Karpas-422 (cell line): ENCODE measurements at places on chromosomes 16 and 17. TPM values are rescaled to one million over a fixed set of nuclear protein-coding genes. Genes with fewer than 3 reads are reported as not detected.
A peak's percentile ranks its signal among the peaks of the same experiment; 100 is the strongest.

The CACNG1 gene
- not detected in 2 replicates for total RNA-seq

The SLC5A10 gene
- not detected in 2 replicates for total RNA-seq

DNA sequence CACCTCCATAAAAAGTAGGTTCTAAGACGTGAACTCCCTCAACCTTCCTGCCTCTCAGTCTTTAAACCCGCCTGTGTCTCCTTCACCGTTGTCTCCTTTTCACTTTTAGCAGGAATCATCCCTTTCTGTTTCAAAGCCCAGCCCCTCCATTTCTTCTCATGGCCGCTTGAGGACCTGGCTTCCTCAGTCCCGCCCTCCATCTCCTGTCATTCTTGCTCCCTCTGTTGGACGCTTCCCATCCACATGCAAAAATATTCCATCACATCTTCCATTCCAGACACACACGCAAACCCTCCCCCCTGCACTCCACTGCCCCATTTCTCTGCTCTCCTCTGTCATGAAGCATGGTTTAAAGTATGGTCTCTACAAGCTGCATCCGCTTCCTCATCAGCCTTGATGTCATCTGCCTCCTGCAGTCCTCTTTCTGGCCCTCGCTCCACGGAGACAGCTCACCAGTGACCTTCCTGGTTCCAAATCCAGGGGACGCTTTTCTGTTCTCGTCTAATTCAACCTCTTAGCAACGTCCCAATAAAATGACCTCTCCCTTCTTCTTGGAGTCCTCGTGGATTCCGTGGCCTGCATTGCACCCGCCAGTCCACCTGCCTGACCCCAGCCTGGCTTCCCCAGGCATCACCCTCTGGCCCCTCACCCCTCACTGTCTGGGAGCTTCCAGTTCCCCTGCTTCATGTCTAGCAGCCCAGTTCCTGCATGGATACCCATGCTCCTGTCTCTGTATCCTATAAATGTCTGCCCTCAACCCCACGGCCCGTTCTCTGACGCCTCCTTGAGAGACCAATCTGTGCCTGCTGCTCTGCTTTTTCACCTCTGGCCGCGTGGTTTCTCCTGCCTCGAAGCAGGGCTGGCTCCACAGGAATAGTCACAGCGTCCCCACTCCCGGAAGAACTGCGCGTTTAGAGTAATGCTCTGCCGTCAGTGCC, 26.2 kb downstream of the ANKRD40 start:
- H3K4me3 ChIP-seq, result no peak overlapping the region
- H3K4me1 ChIP-seq, result no peaks in the 10 kb centered on the region
- no peak for DNase-seq
- no peak overlapping the region for H3K27ac ChIP-seq

- no peak overlapping the region for H3K4me3 ChIP-seq
- DNase-seq, result no peak
- no peaks in the 10 kb centered on the region for H3K27me3 ChIP-seq
- H3K27ac ChIP-seq, result no peak overlapping the region
Measured at GRCh38 chr17:77391668-77392375, 251.1 kb downstream of the SEC14L1 start.

GRCh38 chr16:84544031-84544773, 39.7 kb upstream of the MEAK7 start:
- no peak overlapping the region for H3K4me3 ChIP-seq
- H3K4me1 ChIP-seq, result peaks cover 5% of the 10 kb centered on the region
- H3K36me3 ChIP-seq, result no peaks in the 10 kb centered on the region
- no peaks in the 10 kb centered on the region for H3K27me3 ChIP-seq

- DNase-seq, result peak; percentile 91
- peaks cover 2% of the 10 kb centered on the region for H3K36me3 ChIP-seq
- H3K4me3 ChIP-seq, result peak within 1 kb of the TSS; percentile 86
- H3K27me3 ChIP-seq, result no peaks in the 10 kb centered on the region
- H3K27ac ChIP-seq, result peak within 1 kb of the TSS; percentile 68
Measured at GRCh38 chr16:1771188-1771863, at the start of gene NME3. Gene NME3 (minus strand): TSS chr16:1771543. CDS start chr16:1771534, 9 bp downstream.

DNA sequence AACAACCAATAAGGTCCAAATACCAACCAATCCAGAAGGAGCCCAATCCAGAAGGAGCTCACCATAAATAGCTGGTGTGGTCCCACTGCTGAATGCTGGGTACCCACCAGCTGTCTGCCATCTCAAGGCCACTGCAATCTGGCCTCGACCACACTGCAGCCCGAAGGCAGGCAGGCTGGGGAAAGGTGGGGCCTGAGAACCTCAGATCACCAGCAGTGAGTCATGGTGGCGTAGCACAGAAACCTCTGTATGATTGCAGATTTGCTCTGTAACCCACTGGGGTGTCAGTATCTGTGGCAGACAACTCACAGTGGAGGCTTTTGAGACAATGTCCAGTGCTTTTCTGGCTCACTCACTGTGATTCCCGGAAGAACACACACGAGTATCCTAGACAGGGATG, 14.7 kb upstream of the CMTR2 start:
- no peaks in the 10 kb centered on the region for H3K36me3 ChIP-seq
- no peak overlapping the region for H3K27ac ChIP-seq
- H3K4me1 ChIP-seq, result no peaks in the 10 kb centered on the region
- no peaks in the 10 kb centered on the region for H3K27me3 ChIP-seq

GRCh38 chr17:74840989-74841666, 18.6 kb downstream of the GRIN2C start:
- no peaks in the 10 kb centered on the region for H3K36me3 ChIP-seq
- no peaks in the 10 kb centered on the region for H3K27me3 ChIP-seq
- no peak for DNase-seq
- peaks cover 12% of the 10 kb centered on the region for H3K4me1 ChIP-seq
- H3K27ac ChIP-seq, result no peak overlapping the region
